ENCODE measurements at places on chromosomes 5 and 9.
A peak's percentile ranks its signal among the peaks of the same experiment; 100 is the strongest.

DNA sequence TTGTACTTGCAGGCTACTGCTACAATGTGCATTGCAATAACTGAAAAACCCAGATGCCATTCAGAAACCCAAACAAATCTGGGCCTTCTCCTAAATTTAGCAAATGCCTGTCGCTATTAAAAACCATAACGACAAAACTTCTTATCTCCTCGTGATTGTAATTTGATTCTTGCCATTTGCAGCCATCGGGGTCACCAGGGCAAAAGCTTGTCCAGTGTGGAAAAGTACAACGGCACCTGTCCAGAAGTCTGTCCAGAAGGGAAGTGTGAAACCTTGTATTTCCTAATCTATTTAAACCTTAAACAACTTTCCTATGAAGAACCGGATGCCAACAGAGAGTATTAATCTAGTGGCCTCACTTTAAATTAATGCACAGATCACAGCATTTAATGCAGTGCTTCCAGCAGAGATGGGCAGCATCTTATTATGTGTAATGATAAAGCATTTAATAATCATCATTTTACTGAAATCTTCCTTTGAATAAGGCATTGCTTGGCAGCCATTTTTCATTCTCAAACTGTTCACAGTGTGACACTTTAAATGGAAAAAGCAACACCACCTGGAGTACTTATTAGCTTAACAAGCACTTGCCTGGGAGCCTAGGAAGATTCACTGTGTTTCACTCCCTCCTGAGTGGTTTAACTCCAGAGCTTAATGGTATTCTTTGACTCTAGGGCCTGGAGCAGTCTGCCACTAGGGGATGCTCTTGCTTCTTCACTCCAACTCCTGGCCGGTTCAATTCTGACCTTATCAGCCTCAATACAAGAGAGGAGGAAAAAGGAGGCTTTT is 4.9 kb upstream of the C7 start:
- peak; percentile 8 for DNase-seq

- DNase-seq, result no peak
Observed at GRCh38 chr9:13715430-13715829, 435.9 kb upstream of the MPDZ start.

DNA sequence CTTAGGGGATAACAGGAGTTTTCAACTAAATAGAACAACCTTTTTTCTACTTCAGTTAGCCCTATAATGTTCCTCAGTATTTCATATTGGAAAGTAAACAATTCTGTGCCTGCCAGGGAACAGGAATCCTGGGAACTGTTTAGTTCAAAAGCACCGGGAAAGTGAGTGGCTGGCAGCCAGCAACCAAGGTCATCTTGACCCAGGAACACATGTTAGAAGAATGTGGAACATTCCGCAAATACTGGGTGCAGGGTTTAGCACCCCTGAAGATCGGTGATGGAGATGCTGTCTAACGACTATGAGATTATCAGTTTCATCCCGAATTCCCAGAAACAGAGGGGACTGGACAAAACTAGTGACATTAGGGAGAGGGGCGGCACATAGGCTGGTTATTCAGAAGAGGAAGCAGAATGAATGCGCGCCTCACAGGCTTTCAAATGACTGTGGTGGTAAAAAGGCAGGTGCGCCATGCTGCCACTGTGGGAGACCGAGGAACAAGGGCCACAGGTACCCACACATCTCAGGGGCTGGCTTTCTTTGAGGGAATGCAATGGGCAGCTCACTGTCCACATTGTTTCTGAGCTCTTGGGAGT is 51.2 kb downstream of the IPPK start:
- no peak for DNase-seq

DNA sequence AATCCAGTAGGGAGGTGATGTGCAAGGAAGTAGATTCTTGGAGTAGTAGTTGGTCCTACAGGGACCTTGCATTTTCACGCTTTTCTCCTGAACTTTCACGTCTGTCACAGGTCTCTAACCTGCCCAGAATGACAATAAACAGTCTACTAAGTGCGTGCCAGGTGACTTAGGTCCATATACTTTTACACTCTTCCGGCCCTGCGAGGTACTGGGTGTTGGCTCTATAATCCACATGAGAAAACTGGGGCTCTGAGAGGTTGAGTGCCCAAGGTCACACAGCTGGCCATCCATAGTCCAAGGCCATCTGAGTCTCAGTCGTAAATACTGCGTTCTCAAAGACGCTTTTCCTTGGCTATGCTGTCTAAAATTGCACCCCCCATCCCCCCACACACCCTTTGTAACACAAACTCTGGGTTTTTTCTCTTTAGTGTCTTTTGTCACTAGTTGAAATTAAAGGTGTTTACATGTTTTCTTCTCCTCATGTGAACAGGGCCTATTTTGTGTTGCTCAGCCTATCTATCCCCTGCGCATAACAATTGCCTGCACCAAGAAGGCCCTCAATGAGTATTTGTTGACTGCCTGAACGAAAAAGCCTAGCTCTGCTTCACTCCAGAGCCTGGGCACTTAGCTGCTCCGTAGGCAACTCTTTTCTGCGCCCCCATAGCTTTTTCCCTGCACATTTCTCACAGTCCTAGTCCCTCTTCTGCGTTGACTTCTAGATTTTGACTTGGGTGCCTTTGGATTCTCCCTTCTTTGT is 943 bp downstream of the SFXN1 start:
- no peak for DNase-seq

- no peak for DNase-seq
Observed at GRCh38 chr5:122751293-122751782, 23.5 kb upstream of the SNX2 start.

GRCh38 chr5:102090770-102091169 is 205.3 kb downstream of the SLCO4C1 start:
- no peak for DNase-seq

- DNase-seq, result no peak
Observed at GRCh38 chr5:38211354-38211710, 47.0 kb upstream of the EGFLAM start.

- no peak for DNase-seq
Observed at GRCh38 chr9:120252248-120252647, 327.7 kb downstream of the CDK5RAP2 start.

DNA sequence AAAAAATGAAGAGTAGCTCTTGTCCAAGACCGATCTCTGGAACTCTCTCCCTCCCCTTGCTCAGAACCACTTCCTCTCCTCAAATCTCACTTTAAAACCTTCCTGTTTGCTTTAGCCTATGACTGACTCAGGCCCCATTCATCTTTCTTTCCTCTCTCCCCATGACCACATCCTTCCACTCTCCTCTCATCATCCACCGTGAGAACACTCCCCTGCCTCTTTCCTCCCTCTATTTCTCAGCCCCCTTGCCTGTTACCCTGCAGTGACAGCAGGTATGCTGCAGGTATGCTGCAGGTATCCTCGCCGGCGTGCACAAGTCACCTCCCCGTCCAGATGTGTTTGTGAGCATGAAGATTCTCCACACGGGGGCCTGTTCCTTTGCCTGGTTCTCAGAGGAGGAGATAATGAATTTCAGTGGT is 505.3 kb downstream of the CCDC171 start:
- DNase-seq, result no peak

DNA sequence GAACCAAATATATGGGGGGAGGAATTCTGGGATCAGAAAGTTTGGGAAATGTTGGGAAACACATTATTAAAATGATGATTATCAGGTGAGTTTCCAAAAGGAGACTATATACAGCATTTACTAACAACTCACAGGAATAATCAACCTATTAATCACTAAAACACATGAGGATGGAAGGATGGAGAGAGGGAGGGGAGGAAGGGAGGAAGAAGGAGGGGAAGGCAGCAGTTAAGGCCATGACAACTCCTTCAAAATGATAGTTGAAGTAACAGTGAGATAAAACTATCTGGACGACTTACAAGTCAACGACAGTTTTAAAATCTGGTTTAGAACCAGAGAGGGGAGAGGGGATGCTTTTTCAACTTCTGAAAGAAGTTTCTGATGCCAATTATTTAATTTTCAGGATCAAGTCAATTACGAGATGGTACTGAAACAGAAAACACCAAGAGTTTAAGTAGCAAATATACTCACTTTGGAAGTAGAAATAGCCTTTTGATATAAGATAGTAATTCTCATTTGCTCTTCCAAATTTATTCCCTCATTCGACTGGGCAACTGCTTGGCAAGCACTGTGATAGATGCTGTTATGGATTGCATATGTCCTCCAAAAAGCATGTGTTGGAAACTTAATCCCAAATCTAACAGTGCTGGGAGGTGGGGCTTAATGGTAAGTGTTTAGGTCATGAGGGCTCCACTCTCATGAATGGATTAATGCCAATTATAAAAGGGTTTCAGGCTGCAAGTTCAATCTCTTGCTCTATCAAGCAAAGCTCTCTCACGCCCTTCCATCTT is 30.4 kb downstream of the FBXW11 start:
- DNase-seq, result no peak

DNA sequence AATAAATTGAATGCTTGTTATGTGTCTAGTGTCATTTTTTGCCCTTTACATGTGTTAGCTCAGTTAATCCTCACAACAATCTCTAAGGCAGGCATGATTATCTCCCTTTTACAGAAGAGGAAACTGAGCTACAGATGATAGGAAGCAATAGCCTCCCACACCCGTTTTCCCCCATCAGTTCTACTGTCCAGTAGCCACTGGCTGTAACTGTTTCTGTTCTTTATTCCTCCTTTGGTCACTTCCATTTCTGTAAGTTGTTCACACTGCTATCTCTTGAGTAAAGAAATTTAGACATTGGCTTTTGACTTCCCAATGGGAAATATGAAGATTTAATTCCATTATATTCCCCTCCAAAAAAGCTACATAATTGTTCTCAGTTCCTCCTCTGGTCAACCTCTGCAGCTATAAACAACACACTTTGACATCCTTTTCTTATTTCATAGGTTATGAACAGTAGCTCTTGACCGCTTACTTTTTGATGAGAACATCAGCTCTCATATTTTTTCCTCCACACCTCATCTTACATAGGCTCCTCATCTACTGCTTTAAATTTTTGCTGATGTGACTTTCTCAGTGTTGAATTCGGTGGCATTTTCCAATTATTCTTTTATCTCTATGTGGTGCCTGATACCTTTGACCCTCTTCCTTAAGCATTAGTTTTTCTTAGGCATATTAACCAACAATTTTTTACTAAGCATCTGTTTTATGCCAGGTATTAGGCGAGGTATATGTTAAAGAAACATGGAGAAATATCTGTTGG is 21.4 kb downstream of the SPZ1 start:
- no peak for DNase-seq

DNA sequence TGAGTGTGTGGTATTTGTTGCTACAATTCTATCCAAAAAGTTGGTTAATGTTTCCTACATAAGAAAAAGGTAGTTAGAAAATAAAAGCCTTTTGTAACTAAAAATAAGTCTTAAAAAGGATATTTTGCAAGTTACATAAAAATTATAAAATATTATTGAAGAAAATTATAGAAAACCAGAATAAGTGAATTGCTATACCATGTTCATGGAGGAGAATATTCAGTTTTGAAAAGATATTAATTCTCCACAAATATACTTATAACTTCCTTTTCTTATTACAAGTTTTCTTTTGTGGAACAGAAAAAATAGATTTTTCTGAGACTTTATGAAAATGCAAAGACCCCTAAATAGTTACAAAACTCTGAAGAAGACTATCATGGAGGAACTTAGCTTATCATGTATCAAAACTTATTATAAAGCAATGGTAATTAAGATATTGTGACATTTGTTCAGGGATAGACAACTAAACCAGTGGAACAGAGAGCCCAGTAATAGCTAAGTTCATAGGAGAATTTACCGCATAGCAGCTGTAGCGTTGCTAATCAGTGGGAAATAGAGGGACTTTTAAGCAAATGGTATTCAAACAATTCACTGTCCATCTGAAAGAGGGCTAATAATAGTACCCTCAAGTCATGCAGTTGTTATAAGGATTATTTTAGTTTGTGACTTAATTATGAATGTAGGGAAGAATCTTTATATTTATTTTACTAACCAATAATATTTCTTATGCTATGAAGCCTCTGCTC is 515.2 kb upstream of the ZNF608 start:
- no peak for DNase-seq

DNA sequence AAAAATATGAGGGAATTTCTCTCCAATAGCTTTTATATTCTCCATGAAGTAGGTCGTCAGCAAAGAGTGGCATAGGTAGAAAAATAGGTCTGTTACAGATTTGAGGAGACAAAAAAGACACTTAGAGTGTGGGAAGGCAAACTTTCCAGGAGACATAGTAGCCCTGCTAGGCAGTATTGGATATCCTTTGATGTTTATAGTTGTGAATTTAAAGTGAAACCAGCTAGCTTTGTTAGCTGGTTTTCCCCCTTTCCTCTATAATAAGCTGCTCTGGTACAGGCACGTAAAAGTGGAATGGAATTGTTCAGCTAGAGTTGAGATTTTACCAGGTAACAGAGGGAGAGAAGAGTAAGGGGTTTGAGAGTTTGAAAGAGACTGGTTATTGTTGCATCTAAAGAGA is 17.1 kb upstream of the APC start:
- no peak for DNase-seq

- DNase-seq, result no peak
Observed at GRCh38 chr5:60835554-60835953, 8.5 kb downstream of the ELOVL7 start.

DNA sequence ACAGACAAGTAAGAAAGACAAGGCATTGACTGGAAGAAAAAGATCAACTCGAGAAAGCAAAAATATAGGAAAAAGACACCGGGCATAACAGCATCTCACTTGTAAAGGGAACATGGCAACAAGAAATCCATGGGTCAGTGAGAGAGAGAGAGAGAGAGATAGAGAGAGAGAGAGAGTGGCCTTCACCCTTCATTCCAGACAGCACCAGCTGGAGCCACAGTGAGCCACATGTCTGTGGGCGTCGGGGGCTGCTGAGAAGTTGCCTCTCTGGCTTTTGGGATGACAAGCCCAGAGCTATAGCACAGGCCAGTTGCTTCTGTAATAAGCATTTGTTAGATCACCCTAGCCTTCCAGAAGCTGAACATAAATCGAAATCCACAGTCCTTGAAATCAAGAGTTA is 20.3 kb upstream of the ENC1 start:
- no peak for DNase-seq

All from effector memory CD8-positive, alpha-beta T cell (primary cell).